ENCODE measurements at places on chromosomes 1 and 21. TPM values are rescaled to one million over a fixed set of nuclear protein-coding genes. Genes with fewer than 3 reads are reported as not detected.

DNA sequence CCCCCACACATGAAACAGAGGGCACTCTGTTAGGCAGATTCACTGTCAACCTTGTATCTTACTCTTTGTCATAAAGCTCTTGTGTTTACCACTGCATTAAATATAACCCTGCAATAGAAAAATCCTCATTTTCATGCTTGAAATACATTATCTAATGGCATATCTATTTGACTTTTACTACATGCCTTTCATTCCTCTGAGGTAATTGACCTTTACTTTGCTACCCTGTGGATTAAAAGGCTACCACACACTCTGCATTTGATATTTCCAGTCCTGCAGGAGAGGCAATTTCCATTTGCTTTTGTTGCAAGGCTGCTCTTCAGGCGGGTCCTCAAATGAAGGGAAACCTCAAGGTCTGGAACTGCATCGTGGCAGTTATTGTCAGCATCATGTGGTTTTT, 238.0 kb downstream of the NTNG1 start:
- H3K36me3 ChIP-seq: no peaks in the 10 kb centered on the region
- H3K4me3 ChIP-seq: no peak overlapping the region
- no peak overlapping the region for H3K27ac ChIP-seq
- H3K27me3 ChIP-seq: no peaks in the 10 kb centered on the region
- no peak for DNase-seq
- H3K4me1 ChIP-seq: no peaks in the 10 kb centered on the region

DNA sequence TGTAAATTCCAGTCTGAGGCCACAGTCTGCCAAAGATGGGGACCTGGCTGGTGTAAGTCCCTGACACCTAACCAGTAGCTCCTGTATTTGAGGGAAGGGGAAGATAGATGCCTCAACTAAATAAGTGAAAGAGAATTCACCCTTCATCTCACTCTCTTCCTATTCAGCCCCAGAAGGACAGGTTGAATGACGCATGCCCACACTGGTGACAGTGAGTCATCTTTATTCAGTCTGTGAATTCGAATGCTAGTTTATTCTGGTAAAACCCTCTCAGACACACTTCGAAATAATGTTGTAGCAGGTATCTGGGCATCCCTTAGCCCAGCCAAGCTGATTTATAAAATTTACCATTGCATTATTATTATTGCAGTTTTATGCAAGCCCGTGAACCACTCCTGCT, 617.0 kb upstream of the PRMT6 start:
- no peak overlapping the region for H3K27ac ChIP-seq
- H3K27me3 ChIP-seq: no peaks in the 10 kb centered on the region
- H3K36me3 ChIP-seq: no peaks in the 10 kb centered on the region
- no peaks in the 10 kb centered on the region for H3K4me1 ChIP-seq
- no peak overlapping the region for H3K4me3 ChIP-seq

Gene BARHL2
- polyA plus RNA-seq: not detected

- DNase-seq: no peak
- no peaks in the 10 kb centered on the region for H3K4me1 ChIP-seq
- no peaks in the 10 kb centered on the region for H3K27me3 ChIP-seq
- H3K36me3 ChIP-seq: no peaks in the 10 kb centered on the region
- no peak overlapping the region for H3K27ac ChIP-seq
Observed at GRCh38 chr21:39536835-39537234, 75.9 kb upstream of the B3GALT5 start.

DNA sequence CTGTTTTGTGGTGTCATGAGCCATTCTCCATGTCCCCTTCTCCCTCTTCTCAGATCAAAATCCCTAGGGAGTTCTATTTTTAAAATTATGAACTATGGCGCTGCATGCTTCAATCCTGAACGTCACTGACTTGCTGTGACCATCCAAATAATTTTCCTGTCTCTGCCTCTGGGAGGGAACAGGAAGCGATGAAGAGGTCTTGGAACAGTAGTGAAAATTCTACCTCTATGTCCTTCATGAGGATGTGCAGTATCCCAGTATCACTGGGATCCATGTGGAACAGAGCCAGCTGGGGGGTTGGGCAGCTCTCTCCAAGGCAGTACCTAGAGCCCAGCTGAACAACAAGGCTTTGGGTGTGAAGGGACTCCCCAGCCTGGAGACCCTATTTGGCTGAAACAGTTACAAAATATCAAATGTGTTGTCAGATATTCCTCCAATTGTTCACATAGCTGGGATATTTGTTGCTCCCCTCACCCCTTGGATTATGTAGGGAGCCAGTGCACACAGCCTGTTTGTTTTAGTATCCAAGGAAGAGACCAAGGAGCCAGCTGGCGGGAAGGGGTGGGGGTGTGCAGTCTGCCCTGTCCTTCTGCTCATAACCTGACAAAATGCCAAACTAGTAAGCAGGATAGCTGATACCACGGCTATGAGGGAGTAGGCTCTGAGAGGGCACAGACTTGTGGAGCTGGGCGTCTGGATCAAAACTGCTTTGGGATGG, 7.6 kb downstream of the DCLRE1B start:
- peaks cover 26% of the 10 kb centered on the region for H3K36me3 ChIP-seq
- no peak for DNase-seq
- peak overlapping the region; percentile 49 for H3K27ac ChIP-seq
- no peaks in the 10 kb centered on the region for H3K4me1 ChIP-seq
- H3K27me3 ChIP-seq: no peaks in the 10 kb centered on the region
- no peak overlapping the region for H3K4me3 ChIP-seq

DNA sequence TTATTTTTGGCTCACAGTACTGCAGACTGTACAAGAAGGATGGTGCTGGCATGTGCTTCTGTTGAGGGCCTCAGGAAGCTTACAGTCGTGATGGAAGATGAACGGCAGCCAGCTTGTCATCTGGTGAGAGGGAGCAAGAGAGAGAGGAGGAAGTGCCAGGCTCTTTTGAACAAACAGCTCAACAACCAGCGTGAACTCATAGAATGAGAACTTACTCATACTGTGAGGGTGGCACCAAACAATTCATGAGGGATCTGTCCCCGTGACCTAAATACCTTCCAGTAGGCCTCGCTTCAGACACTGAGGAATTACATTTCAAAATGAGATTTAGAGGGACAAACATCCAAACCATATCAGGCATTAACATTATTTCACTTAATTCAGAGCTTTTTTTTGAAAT, 84.7 kb downstream of the PKN2 start:
- no peak overlapping the region for H3K27ac ChIP-seq
- H3K4me3 ChIP-seq: no peak overlapping the region
- H3K36me3 ChIP-seq: peaks cover 33% of the 10 kb centered on the region
- H3K4me1 ChIP-seq: peaks cover 8% of the 10 kb centered on the region
- no peak for DNase-seq
- H3K27me3 ChIP-seq: no peaks in the 10 kb centered on the region

GRCh38 chr1:215793180-215793579, 226.1 kb downstream of the KCTD3 start:
- no peak for DNase-seq
- no peaks in the 10 kb centered on the region for H3K27me3 ChIP-seq
- H3K4me1 ChIP-seq: no peaks in the 10 kb centered on the region
- no peak overlapping the region for H3K27ac ChIP-seq
- H3K36me3 ChIP-seq: no peaks in the 10 kb centered on the region
- no peak overlapping the region for H3K4me3 ChIP-seq

Data from large intestine (tissue), 12 donors.